AG04450 (cell line): ENCODE measurements at places on chromosomes 3 and 15. TPM values are rescaled to one million over a fixed set of nuclear protein-coding genes. Genes with fewer than 3 reads are reported as not detected.

The TRAT1 gene
- not detected in 2 replicates for polyA plus RNA-seq

The SLC49A4 gene
- polyA plus RNA-seq = 12.0 and 16.4 TPM in 2 replicates

The SSUH2 gene
- polyA plus RNA-seq = 0.09 and 0.12 TPM in 2 replicates

The TMEM108 gene
- 0.52 and 0.63 TPM in 2 replicates for polyA plus RNA-seq

The ARHGEF26 gene
- polyA plus RNA-seq = 0.56 and 0.98 TPM in 2 replicates

The PDZRN3 gene
- polyA plus RNA-seq = 14.7 and 22.7 TPM in 2 replicates

The CCDC33 gene
- not detected in 2 replicates for polyA plus RNA-seq

The NRG4 gene
- not detected in 2 replicates for polyA plus RNA-seq

The CELF6 gene
- 0.07 and 0.10 TPM in 2 replicates for polyA plus RNA-seq
